Iris pigment epithelial cell (primary cell): ENCODE measurements at places on chromosomes 6 and 20.
A peak's percentile ranks its signal among the peaks of the same experiment; 100 is the strongest.

DNA sequence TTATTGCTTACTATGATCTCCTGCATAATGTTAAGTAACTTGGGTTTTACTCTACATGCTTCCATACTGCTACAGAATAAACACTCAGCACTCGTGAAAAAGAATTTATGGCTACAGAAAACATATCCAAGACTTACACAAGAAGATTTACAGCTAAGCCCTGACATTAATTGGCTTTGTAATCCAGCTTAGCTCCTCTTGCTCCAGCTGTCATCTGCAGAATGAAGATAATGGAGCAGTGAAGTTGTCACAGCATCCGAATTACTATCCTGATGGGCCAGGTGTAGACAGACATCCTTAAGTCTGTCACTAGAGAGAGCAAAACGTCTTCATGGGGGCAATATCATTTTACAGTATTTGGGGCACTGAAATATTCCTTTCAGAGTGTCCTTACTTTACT lies 155.3 kb downstream of the PRKN start:
- DNase-seq: no peak

DNA sequence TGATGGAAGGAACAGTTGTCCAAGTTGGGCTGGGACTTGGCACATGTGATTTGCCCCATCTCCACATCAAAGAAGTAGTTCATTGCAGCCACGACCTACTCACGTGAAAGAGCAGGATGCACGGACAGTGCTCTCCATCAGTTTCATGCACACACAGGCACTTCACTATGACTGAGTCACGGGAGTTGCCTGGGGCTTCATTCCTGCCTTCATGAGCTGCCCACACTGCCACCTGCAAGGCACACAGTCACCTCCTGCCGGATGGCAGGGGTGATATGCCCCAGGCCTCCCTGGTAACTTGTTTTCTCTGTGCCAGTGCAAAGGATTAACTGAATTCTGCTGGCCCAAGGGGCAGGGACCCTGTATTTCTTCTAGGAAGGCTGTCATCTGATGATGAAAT lies 22.8 kb downstream of the CST5 start:
- DNase-seq: no peak

GRCh38 chr20:50510706-50511542 lies 741 bp downstream of the PTPN1 start:
- DNase-seq: no peak

DNA sequence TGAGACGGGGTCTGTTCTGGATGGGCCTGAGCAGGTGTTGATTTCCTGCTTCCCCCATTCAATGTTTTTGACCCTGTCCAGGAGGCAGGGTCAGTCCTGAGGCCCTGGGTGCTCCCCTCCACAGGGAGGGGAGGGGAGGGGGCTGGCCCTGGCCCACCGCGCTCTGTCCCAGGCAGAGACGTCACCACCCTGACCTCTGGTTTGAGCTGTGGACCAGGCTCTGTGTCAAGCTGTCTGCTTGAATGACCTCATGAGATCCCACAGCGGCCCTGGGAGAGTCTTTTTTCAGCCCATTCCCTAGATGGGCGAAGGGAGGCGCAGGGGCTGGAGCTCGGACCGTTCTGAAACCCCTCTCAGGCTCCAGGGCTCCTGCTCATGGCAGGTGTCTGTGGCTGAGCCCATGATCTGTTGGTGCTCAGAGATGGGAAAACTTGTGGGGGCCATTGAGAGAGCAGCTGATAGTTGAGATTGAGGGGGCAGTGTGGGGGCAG lies 8.9 kb upstream of the LKAAEAR1 start:
- DNase-seq: no peak

DNA sequence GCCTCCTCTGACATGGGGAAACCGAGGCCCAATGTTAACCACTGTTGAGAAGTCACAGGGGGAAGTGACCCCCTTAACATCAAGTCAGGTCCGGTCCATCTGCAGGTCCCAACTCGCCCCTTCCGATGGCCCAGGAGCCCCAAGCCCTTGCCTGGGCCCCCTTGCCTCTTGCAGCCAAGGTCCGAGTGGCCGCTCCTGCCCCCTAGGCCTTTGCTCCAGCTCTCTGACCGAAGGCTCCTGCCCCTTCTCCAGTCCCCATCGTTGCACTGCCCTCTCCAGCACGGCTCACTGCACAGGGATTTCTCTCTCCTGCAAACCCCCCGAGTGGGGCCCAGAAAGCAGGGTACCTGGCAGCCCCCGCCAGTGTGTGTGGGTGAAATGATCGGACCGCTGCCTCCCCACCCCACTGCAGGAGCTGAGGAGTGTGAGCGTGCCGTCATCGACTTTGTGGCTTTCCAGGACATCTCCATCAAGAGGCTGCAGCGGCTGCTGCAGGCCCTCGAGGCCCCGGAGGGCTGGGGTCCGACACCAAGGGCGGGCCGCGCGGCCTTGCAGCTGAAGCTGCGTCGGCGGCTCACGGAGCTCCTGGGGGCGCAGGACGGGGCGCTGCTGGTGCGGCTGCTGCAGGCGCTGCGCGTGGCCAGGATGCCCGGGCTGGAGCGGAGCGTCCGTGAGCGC lies 1.6 kb downstream of the TNFRSF6B start:
- DNase-seq: no peak

DNA sequence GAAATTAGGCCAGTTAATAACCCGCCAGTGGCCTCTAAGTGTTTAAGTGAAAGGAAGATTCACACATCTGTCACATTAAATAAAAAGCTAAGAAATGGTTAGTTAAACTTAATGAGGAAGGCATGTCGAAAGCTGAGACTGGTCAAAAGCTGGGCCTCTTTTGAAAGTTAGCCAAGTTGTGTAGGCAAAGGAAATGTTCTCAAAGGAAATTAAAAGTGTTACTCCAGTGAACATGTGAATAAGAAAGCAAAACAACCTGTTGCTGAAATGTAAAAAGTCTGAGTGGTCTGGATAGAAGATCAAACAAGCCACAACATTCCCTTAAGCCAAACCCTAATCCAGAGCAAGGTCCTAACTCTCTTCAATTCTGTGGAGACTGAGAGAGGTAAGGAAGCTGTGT lies 10.9 kb upstream of the MTRF1L start:
- DNase-seq: no peak

DNA sequence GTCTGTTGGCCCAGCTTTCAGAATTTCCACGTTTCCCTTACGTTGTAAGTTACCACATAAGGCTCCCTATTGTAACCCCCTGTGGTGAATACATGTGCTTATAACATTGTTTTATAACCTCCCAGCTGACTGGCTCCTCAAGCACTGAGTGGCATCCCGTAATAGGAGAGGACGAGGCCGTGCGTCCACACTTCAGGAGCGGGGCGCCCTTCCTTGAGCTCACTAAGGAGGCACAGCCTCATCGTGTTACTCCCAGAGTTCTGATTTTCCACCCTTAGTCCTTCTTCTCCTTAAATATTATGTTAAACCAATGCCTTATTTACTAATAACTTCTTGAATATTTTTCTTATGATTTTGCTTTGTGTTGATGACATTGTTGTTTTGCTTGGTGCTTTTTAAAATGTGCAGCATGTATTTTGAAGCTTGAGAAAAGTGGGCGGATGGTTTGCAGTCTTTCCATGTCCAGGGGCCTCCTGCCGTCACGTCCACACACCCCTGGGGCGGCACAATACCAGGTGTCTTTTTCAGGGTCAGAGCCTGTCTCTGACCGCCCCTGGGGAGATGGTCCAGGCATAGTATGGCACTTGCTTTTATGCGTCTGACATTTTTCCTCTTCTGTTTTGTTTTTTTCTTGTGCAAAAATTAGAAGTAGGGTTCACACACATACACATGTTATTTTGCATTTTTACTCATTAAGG lies 181.8 kb downstream of the DLL1 start:
- DNase-seq: no peak

DNA sequence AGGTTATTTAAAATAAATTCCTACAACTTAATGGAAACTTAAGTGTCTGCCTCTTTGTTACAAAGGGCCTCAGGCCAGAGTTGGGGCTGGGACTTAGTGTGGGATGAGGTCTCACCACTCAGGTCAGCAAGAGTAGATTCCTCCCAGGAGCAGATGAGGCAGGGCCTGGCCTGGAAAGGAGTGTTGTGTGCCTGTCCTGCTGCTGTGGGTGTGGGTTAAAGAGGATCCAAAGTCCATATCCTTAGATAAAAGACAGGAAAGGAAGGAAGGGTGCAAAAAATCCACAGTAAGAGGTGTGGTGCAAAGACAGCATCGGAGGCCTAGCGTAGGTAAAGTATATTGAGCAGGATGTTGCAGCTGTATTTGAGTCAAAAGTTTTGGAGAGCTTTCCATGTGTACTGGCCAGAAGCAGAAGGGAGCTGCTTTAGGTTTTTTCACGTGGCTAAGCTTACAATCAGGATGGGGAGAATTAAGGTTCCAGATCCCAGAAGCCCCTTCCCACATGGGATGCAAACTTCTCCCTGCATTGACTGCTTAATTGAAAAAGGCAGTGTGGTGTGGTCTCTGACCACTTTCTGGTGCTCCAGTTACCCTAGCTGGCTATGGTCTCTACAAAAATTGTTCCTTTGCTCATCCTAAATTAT lies 12.8 kb upstream of the PLCG1 start:
- DNase-seq: no peak

DNA sequence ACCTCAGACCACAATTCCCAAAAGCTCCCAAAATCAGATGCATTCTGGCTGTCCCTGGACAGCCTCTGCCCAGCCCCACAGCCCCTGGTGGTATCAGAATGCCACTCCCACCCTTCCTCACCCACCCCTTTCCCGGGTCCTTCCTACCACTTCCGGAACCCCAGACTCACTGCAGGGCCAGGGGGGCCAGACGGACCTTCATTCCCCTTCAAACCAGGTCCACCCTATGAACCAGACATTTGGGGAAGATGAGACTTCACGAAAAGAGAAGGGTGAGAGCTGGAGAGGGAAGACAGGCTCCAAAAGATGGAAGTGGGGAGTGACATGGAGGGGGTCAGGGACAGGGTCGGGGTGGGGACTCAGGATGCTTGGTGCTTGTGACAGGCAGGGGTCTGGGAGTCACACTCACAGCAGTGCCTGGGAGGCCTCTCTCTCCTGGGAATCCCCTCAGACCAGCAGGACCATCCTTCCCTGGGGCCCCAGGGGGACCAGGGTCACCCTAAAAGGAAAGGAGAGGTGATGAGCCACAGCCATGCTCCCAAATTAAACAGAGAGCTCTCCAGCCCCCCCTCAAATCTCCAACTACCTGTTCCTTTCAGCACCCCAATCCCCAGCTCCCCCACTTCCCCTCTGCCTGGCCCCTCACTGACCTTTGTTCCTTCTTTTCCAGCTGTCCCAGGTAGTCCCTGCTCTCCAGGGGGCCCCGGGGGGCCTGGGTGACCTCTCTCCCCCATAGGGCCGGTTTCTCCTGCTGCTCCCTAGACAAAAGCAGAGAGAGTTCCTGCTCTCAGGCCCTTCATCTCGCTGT lies 20.2 kb downstream of the COL11A2 start:
- no peak for DNase-seq

DNA sequence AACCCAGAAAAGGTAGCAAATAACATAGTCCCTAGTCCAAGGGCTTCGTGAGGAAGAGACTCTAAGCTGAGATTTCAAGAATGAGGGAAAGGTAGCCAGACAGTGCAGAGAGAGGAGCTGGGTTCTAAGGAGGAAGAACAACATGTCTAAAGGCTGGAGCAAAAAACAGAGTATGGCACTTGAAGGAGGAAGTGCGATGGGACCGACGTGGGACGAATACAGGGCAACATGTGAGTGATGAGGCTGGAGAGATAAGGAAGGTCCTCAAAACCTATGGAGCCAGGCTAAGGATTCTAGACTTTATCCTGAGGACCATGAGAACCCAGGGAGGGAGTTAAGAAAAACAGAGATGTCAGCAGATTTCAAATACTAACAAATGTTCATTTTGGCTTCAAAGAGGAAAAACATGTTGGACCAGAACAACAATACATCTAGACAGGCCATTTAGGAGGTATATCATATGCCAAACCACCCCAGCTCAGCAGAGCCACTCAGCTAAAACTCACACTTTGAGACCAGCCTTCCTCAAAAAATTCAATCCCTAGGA lies 17.5 kb downstream of the ATXN1 start:
- DNase-seq: no peak

- DNase-seq: no peak
Measured at GRCh38 chr6:47221565-47221964, 88.1 kb downstream of the TNFRSF21 start.

DNA sequence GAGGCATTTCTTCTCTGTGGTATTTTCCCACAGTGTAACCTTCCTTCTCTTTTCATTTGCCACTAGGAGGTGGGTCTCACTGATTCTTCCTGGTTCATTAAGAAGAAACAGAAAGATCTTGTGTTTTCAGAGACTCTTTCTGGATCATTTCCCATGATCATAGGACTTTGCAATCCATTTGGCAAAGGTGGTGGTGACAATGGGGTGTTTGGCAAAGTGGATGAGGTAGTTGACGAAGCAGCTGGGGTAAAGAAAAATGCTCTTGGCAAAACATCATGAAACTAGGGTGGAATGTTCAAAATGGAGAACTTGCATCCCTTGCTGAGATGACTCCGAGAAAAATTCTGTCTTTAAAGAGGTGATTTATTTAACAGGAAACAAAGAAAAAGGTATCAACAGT lies 50.6 kb downstream of the TRAF3IP2 start:
- peak; percentile 33 for DNase-seq

DNA sequence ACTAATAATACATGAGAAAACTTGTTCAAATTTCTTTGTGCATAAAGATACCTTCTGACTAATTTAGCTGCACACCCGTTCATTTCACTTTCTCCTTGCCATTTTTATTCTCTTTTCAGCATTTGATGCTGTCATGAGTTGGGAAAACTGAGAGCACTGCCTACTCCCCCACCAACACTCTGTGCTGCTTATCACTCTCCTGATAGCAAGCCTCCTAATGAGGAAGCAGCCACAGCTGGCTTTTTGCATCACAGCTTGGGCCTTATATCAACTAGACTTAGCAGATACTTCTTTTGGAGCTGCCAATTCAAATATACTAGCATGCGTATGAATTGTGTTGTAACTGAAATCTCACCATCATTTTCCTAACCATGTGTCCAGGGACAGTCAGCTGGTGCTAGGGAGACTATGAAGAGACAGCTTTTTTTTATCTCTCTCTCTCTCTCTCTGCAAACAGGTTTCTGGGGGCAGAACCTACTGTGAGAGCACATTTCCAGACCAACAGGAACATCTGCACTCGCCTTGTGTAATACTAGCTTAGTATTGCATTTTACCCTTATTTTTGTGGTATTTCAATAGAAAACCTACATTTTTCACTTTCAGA lies 699.0 kb downstream of the KHDRBS2 start:
- DNase-seq: no peak

DNA sequence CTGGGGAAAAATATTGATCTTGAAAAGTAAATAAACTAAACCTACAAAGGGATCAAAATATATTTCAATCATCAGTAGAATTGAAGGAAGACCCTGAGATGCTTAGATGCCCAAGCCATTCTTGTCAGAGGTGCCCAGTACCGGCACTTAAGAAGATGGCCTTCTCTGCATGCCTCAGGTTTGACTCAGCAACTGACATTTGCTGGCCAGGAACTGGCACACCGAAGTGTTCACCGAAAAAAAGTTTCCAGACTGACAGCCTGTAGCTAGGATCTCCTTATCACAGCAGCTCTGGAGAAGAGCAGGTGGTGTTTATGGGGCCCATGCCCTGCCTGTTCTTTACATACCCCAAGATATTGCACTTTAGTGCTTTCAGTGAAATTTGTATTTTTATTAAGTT lies 203.2 kb downstream of the MOXD1 start:
- peak; percentile 65 for DNase-seq
